Activated T-cell treated with anti-CD3 and anti-CD28 coated beads for 4 hours (primary cell): ENCODE measurements at places on chromosomes 5 and 9.
A peak's percentile ranks its signal among the peaks of the same experiment; 100 is the strongest.

DNA sequence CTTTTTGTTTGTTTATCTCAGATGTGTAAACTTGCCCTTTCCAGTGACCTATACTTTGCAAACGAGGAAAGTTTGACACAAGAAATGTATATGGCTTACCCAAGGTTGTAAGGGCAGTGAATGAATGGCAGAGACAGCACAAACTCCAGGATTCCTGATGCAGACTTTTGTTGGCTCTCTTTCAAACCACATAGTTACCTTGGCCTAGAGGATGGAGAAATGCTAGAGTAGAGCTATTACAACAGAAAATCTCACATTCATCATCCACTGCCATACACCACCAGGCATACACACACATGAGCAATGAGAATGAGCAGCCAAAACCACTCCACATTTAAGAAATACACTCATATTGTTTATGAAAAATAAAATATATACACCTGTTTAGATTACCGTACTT is 387.0 kb downstream of the TLR4 start:
- no peak for DNase-seq

DNA sequence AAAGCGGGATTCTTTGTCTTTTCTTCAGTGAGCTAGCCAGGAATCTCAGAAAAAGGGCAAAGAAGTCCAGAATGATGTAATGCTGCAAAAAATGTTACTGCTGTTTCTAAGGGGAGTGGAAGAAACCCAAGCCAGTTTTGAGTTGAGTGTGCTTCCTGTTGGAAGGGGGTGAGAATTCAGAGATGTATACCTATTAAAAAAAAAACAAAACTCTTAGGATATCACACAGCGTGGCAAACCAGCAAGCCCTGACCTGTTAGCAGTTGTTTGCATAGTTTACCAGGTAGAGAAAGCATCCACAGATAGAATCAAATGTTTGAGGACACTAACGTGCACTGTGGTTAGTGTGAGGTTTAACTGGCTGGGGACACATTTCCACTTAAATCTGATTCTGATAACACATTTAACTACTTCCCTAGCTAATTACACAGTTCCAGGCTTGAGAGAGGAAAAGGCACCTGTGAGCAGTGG is 11.4 kb downstream of the BASP1 start:
- no peak for DNase-seq

GRCh38 chr5:65128226-65128625 is 353.5 kb downstream of the ADAMTS6 start:
- DNase-seq: no peak

DNA sequence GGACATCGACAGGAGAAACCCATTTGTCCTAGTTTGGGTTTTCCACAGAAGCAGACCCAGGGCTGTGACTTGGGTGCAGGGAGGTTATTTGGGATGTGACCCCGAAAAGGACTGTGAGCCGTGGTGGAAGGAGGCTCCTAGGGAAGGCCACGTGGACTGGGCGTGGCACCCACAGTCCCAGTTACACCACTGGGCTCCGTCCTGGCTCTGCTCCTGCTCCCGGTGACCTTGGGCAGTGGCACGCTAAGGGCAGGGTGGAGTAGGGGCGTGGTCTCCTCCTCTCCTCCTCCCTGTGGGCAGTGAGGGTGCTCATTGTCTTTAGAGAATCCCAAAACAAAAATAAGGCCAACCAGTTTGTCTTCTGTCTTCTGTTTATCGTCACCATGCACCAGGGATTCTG is 190.1 kb downstream of the GADD45G start:
- no peak for DNase-seq

- DNase-seq: no peak
Measured at GRCh38 chr9:752201-752600, 89.3 kb upstream of the DMRT1 start.

DNA sequence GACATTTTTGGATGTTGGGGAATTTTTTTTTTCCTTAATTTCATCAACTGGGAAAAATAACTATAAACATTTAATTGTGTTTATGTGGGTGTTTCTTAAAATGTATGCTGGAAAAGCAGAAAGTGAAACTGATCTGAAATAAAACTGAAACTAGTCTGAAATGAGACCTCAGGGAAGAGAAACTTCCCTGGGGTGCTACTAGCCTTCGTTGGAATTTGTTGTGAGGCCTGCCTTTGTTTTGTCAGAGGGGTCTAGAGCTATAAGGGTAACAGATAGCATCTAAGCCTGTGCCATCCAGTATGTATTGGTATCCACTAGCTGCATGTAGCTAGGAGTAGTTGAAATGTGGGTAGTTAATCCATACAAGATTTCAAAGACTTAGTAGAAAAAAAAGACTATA is 10.4 kb downstream of the ZNF618 start:
- DNase-seq: no peak

- DNase-seq: no peak
Measured at GRCh38 chr5:150186897-150187296, 3.0 kb upstream of the SLC6A7 start.

DNA sequence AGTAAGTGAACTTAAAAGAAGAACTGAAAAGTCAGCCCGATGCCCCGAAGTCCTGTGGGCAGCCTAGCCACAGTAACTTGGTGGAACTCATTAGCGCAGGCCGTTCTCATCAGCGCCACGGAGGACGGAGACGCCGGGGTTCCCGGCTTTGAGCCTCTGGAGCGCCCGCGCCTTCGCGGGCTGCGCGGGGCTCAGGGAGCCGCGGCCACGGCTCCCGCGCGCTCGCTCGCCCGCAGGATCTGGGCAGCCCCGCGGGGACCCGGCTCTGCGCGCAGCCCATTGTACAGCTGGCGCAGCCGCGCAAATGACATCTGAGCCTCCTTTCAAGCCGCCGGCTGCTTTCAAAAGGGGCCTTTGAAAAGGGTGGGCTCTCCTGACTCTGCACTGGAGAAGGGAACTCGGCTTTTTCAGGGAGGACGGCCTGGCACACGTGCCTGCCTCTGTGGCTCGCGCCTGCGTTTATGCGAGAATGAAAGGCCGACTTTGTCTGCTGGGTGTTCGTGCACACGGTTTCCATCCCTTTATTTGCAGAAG is 40.7 kb downstream of the TLR4 start:
- DNase-seq: no peak

DNA sequence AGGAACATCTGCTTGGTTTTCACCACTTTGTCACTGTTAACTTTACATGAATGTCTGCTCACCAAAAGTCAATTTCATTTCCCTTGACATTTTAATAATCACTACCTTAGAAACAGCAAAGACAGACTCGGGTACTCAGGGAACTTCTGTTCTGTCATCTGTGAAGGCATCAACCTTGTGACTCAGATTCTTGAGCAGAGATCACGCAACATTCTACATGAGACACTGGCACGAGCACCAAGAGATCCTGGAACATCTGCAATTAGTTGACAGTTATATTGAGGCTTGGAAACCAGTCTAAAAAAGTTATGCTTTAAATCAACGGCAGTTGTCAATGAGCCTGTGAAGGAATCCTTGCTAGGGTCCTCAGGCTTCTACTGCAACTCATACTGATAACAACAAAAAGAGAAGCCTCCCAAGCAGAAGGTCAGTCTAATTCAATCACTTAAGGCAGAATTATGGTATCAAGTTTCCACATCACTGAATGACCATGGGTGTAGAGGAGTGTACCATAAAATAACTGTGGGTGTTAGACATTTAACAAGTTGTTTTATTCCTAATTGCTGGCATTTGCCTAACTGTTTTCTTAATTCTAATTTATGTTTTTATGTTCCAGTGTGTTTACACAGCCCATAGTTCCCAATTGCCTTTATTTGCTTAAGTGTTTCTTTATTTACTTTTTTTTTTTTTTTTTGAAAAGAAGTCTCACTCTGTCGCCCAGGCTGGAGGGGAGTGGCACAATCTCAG is 3.3 kb upstream of the PBX3 start:
- no peak for DNase-seq

GRCh38 chr5:172504701-172505402 is 50.5 kb upstream of the SH3PXD2B start:
- no peak for DNase-seq

GRCh38 chr5:115626445-115626823 is 598 bp upstream of the TMED7 start:
- no peak for DNase-seq

- DNase-seq: no peak
Measured at GRCh38 chr5:153130296-153130695, 360.2 kb upstream of the GRIA1 start.

GRCh38 chr9:131320031-131320685 is 30.6 kb downstream of the PLPP7 start:
- DNase-seq: no peak

GRCh38 chr5:7578071-7578470 is 182.1 kb downstream of the ADCY2 start:
- no peak for DNase-seq

GRCh38 chr9:17134396-17135294 is at the start of gene CNTLN:
Gene CNTLN, plus strand, starts transcription at chr9:17135040. Its CDS starts 26 bp downstream, at chr9:17135066.
- peak; percentile 42 for DNase-seq

DNA sequence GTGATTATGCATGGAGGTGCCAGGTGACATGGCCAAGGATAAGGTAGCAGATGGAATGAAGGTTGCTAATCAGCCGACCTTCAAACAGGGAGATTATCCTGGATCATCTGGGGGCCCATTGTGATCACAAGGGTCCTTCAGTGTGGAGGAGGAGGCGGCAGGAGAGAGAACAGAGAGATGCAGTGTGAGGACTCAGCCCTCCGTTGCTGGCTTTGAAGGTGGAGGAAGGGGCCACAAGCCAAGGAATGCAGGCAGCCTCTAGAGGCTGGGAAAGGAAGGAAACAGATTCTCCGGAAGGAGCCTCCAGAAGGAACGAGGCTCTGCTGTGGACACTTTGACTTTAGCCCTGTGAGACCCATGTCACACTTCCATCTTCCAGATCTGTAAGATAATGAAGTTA is 27.4 kb upstream of the EEIG1 start:
- DNase-seq: no peak

DNA sequence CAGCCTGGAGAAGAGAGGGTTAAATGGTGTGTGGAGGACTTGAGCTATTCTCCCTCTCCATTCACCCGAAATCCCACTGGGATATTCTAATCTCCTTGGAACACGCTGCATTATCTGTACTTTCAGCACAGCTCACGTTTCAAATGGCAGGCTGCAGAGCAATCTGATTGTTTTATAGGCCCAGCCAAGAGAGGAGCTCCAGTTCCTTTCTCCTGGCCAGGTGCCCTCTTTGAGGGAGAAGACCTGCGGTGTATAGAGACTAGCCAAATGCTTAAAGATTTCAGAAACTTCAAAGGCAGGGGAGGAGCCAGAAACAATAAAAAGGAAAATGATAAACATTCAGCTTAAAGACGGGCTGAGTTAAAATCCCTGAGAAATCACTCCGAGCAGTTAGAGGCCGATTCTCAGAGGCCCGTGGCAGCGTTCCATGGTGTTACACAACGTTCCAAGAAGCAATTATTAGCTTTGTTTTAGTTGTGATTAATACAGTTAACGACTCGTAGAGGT is 564.0 kb upstream of the KLF4 start:
- DNase-seq: no peak

GRCh38 chr5:107451028-107451427 is 219.7 kb downstream of the EFNA5 start:
- no peak for DNase-seq

- DNase-seq: no peak
Measured at GRCh38 chr5:122661496-122662180, 113.2 kb upstream of the SNX2 start.

- DNase-seq: peak; percentile 20
Measured at GRCh38 chr5:55440188-55440646, 94.5 kb downstream of the PLPP1 start.

DNA sequence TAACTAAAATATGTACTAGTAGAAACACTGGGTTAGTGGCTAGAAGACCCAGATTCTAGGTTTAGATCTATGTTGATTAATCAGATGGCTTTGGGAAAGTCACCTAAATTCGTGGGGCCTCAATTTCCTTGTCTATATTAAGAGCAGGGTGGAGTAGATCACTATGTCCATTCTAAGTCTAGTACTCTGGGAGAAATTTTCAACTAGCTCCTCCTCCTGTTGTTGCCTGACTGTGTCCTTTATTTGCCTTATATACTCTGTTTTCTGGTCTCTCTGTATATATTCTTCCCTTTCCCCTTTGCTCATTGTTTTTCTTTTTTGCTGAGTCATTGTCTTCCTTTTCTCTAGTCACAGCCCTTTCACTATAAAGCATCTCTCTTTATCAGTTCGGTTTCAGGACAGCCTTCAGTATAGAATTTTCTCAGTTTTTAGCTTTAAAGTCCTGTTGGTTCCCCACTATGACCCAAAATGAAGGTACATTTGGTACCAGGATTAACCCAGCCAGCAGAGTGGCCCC is 44.5 kb upstream of the CDH6 start:
- no peak for DNase-seq

GRCh38 chr5:120740989-120741388 is 276.9 kb downstream of the PRR16 start:
- no peak for DNase-seq

DNA sequence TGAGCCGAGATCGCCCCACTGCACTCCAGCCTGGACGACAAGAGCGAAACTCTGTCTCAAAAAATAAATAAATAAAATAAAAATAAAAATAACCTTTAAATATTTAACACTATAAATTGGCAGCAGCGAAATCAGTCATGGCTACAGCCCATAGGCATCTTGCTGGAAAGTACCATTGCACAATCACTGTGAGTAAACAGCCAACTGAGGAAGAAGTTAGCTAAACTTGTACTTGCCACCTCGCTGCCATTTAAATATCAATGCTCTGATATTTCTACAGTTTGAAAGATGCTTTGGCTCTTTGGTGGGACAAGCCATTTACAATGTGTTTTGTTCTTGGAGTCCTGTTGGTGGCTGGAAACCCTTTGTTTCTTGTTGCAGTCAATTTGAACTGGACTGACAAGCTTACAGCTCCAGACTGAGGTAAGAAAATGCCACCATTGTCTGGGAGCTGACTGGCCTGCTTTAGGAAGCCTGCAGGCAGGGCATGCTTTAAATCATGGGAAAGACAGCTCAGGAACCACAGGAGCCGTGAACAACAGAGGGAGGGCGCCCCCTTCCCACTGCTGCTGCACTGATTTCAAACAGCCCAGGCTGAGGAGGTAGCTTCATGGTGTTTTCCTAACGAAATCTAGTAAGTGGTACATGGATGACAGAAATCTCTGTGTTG is 322.8 kb upstream of the RFX3 start:
- DNase-seq: no peak
